Heart right ventricle (tissue), 16 donors: ENCODE measurements at places on chromosomes 3 and 15. TPM values are rescaled to one million over a fixed set of nuclear protein-coding genes. Genes with fewer than 3 reads are reported as not detected.

- DNase-seq: no peak
Observed at GRCh38 chr3:102354818-102355515, 79.8 kb upstream of the ZPLD1 start.

DNA sequence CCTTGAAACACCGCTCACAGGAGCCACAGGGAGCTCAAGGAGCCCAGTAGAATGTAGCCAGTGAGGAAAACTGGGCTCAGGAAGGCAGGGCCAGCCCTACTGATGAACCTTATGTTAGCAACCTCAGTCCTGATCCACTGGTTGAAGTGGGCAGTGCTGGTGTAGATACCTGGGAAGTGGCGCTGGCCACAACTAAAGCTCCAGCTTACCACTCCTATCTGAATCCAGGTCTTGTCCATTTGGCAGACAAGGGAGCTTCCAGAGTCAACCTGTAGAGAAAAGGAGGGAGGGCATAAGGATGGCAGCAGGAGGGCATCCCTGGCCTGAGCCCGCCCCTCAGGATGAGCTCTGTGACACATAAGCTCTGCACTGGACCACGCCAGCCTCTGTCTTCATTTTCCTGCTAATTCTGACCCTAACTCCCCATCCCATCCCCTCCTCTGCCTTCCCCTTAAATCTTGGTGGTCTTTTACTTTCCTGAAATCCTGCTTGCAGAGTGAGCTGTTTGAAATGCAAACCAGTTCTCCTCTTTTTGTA, 2.1 kb upstream of the PRSS50 start:
- no peak for DNase-seq

DNA sequence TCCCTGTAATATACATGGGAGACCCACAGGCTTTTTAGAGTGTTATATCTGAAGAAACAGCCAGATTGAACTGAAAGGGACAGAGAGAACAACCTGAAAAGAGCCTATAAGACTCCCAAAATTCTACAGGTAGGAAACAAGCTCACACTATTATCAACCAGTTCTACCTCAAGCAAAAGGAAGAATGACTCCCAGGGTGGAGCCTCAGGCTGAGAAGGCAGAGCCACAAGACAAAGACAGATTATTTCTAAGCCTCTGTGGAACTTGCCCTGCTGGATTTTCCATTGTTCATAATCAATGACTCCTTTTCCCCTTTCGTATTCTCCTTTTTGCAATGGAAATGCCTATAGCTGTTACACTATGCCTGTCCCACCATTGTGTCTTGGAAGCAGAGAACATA, 95.1 kb upstream of the LMCD1 start:
- no peak for DNase-seq

DNA sequence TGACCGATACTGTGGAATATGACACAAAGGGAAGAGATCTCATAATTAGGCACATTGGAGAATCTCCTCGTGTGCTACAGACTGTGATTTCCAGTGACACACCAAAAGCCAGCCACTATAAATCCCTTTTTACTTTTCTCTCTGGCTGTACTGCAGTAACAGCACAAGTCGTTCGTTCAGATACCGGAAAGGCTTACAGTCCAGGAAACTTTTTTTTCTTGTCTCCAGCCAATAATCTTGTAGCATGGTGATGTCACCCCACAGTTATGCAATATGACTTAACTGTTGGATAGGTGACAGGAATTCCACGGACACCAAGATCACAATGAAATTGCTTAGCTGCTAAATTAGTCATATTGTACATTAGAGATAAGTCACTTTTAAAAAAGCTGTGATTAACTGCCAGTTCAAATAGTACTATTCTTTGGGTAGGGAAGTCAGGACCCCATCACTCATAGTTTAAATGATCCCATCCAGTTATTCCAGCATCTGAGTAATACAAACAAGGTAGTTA, 36.3 kb upstream of the TSC22D2 start:
- peak; percentile 86 for DNase-seq

DNA sequence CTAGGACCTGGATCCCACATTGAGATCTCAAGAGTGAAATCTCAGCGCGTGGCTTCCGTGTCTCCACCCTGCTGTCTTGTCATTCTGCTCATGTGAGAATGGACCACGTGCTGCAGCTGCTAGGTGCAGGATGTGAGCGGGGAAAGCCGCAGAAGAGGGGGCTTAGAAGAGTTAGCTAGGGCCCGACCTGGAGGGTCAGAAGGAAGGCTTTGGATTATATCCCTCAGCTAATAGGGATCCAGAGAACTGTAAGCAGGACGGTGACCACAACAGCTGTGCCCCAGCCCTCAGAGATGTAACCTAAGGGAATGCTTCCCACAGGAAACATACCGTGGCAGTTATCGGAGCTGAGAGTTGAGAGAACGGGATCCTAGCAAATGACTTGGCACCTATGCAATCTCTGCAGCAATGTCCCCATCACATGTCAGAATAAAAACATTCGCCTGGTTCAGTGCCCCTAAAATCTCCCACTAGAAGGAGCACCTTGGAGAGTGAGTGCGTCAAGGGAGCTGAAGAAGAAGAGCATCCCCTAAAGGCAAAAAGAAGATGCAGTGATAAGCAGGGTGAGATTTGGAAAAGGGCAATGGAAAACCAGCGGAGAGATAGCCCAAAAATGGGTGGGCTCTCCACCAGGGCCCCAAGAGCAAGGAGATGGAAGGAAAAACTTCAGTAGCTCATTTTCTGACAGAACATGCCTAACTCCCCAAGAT, 76.9 kb upstream of the ST8SIA2 start:
- no peak for DNase-seq

- no peak for DNase-seq
Observed at GRCh38 chr3:146449613-146450012, 19.7 kb downstream of the PLSCR2 start.

- no peak for DNase-seq
Observed at GRCh38 chr3:73470860-73471259, 153.9 kb downstream of the PDZRN3 start.

GRCh38 chr3:127763337-127763736, 59.0 kb downstream of the MGLL start:
- DNase-seq: no peak

- DNase-seq: no peak
Observed at GRCh38 chr3:70880421-70880820, 568.0 kb upstream of the MDFIC2 start.

DNA sequence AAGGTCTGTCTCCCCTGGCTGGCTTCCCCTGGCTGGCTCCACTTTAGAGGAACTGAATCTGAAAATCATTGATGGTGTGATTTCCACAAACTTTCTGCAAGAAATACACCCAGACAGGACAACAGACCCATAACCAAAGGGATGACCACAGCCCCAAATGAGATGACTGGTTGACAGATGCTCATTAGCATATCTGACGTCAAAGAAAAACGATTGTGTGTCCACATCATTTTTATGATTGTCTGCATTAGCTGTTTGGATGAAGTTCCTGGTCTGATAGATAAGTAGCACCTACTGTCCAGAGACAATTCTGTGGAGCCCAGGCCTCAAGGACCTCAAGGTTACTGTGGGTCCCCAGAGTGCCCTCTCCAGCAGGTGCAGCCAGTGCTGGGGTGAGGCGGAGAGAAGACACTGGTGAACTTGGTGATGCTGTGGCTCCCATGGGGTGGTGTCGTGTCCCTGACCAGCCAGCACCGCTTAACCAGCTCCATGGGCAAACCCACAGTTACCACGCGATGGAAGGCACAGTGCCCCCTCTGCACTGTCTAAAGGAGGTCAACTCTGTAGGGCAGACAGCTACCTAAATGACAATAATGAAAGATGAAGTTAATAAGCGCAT, 127.4 kb downstream of the NSMCE3 start:
- DNase-seq: no peak

GRCh38 chr15:44780608-44781007, 44.3 kb downstream of the TRIM69 start:
- DNase-seq: no peak

GRCh38 chr15:98964466-98965133, 43.0 kb downstream of the PGPEP1L start:
- DNase-seq: no peak

GRCh38 chr15:63772520-63772919, 61.2 kb downstream of the HERC1 start:
- DNase-seq: no peak

- no peak for DNase-seq
Observed at GRCh38 chr3:109924196-109924595, 586.9 kb upstream of the DPPA4 start.

- no peak for DNase-seq
Observed at GRCh38 chr15:41932511-41933289, 38.8 kb upstream of the SPTBN5 start.

DNA sequence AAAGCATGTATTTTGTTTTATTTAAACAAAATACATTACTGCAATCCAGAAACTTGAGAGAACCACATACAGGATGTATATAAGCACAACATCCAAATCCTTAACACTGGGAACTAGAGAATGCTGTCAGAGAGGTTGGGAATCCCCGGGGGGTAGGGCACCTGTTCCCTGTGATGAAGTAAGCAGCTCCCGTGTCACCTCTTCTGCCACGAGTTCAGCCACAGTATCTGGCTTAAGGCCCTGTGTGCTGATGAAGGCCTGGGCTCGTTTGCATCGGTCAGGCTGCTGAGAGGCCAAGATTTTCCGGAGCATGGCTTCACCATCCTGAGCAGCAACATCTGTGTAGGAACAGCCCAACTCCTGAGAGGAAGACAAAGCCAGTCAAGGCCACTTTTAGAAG, 36.4 kb downstream of the EIF3J start:
- DNase-seq: no peak

DNA sequence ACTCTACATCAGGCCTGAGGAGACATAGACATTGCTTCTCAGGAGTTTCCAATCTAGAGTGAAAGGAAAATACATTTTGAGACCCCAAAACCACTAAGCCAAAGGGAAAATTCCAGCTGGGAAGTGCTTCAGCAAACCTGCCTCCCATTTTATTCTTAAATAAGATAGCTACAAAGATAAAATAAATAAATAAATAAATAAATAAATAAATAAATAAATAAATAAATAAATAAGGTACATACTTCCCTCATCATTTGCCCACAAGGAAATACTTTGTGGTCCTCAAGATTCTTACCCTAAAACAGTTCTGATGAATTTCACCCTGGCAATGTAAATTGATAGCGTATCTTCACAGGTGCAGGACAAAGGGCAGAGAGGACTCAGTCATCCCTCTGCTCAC, 474.0 kb upstream of the ROBO1 start:
- DNase-seq: no peak

DNA sequence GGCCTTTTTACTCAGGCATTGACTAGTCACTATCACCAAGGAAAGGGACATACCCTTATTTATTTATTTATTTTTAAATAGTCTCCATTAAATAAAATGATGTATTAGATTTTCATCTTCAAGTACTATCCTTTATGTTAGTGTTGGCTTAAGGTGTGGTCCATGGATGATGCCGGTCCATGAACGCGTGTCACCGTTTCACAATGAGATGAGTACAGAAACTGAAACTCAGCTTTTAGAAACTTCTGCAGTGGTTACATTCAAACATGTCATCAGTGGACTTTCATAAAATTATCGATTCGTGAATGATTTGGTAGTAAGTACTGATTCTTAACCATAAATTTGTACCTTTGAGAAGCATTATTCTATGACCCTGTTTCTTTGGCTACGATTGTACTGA, 166.6 kb downstream of the SATB1 start:
- DNase-seq: no peak

DNA sequence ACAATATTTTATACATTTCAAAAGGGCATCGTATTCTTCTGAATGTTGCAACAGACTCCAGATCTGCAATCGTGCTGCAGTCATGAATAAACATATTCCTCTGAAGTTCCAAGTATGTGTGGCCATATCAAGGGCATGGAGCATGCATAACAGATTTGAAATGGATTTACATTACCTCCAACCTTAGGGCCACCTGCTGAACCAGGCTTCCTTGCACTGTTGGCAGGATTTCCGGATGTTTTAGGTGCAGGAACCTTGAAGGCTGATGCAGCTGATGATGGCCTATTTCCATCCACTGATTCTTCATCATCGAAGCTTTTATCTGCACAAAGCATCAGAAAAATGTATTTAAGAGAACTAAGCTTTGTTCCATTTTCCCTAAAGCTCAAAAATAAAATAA, 73.5 kb downstream of the CLASP2 start:
- DNase-seq: no peak

- no peak for DNase-seq
Observed at GRCh38 chr15:38897551-38897950, 332.9 kb upstream of the RASGRP1 start.

GRCh38 chr15:59327942-59328341, 44.7 kb downstream of the MYO1E start:
- DNase-seq: no peak

GRCh38 chr3:74591946-74592345, 22.5 kb downstream of the CNTN3 start:
- no peak for DNase-seq

- DNase-seq: no peak
Observed at GRCh38 chr3:23537101-23537551, 268.6 kb upstream of the UBE2E1 start.

- DNase-seq: no peak
Observed at GRCh38 chr15:63461230-63461985, 43.0 kb upstream of the USP3 start.

DNA sequence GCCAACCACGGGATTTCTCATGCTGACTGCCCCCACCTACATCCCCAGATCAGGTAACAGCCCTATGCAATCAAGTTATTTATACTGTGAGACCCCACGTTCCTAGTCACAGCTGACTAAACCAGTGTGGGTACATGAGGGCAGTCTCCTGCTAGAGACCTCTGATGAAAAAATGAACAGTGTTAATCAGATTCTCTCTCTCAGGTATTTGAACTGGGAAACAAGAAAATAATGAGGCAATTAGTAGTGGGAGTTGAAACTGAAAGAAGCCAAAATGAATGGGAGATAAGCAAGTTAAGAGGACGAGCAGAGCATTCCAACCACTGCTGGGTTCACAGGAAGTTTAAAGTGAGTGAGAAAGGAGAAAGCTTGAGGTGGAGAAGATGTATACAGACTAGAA, 98.5 kb upstream of the MYO5C start:
- no peak for DNase-seq

SSUH2 gene
- total RNA-seq: 1.9 TPM

LTF gene
- 3.2 TPM for total RNA-seq

IL17RE gene
- 0.16 TPM for total RNA-seq

GNAI2 gene
- 176 TPM for total RNA-seq

SCN11A gene
- total RNA-seq: 0.06 TPM

CLDN16 gene
- not detected for total RNA-seq

SLC22A13 gene
- not detected for total RNA-seq

AADACL2 gene
- total RNA-seq: not detected

RBP2 gene
- total RNA-seq: not detected

AGBL1 gene
- not detected for total RNA-seq

GPR176 gene
- total RNA-seq: 3.0 TPM

BFSP2 gene
- not detected for total RNA-seq

GUCA1C gene
- 3.5 TPM for total RNA-seq

P2RY14 gene
- 5.3 TPM for total RNA-seq

CLRN1 gene
- total RNA-seq: not detected
